CD4-positive, alpha-beta T cell treated with Interleukin-1 beta for 1 hour (primary cell): ENCODE measurements at places on chromosomes 13 and 19.

DNA sequence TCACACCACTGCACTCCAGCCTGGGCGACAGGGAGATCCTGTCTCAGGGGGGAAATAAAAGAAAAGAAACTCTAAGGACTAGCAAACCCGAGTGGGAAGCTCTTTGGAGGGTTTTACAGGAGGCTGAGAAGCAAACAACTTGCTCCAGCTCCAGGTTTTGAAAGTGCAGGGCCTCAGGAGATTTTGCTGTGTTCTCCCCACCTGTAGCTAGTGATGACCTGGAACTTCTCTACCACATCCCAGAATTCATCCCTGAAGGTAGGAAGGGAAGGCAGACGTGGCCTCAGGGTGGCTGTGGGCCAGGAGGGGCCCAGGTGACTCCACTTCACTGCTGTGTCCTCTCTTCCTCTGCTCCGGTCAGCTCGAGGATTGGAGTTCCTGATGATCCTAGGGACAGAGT, 16.3 kb upstream of the PSMD8 start:
- no peak for DNase-seq

GRCh38 chr19:51712461-51713081, 11.2 kb downstream of the HAS1 start:
- no peak for DNase-seq

DNA sequence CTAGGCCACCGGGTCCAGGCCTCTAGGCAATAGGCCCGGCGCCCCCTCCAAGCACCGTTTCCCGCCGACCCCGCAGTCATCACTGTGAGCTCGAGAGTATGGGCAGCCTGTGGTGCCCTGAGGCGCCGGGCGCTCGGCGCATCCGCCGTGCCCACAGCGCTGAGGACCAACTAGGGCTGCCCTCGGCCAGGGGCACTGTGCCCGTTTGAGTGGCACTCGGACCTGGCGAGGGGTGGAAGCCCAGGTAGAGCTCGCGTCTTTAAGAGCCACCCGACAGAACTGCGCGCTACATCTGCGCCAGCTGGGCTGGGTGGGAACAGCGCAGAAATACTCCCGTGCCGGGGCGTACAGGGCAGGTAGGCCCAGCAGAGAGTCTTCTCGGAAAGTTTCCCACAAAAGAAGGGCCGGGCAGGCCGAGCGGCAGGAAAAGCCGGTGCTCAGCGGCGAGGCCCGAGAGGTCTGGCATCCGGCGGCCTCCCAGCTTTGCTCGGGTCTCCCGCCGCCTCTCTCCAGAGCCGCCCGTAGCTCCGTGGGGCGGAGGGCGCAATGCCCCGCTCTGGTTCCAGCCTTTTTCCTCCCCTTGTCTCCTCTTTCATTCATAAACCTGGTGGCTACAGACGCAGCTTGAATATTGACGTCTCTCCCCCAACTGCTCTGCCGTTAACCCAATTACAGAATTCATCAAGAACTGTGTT, 5.4 kb upstream of the SOX1 start:
- no peak for DNase-seq

DNA sequence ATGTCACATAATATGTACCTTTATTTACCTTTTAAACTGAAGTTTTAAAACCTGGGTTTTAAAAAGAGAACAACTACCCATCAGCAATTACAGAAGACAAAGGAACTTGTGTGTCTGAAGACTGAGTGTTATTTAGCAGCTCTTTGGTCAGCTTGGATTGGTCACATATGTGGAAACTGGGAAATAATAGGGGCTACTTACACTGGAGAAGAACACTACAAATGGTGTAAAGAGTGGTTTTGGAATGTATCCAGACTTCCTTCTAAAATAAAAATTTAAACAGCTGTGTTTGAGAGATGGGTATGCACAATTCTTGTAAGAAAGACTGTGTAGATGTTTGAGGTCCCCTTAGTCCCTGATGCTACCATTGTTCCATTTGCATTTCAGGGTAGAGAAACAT, 13.3 kb downstream of the TNFRSF19 start:
- DNase-seq = no peak

DNA sequence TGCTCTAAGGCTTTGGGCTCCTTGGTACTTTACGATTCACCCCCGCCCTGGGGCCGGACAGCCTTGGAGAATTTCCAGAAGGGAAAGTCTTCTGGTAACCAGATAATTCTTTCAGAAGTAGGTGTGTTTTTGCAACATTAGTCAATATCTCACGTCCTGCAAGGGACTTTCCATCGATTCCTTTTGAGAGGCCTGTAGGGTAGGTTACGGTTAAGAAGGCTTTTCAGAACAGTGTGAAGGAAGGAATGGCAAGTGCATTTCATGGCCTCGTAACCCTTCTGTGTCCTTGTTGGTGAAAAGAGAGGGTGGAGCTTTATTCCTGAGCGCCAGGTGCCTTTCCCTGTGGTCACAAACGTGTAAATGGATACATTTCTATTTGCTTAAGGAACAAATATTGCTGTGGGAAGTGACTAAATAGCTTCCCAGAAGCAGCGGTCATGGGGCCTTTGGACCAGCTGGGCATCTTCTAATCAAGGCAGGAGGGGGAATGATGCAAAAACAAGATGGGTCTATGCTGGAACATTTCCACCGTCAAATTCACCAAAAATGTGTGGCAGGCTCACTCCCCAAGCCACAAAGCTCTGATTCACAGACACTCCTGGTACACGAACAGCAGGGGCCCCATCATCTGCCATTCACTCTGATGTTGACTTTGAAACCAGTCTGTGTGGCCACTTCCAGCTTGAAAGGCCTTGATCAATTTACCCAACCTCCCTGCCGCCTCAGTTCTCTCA, 99.2 kb downstream of the ANKRD10 start:
- DNase-seq = no peak
